ENCODE measurements at places on chromosomes 5 and 9.

- DNase-seq = no peak
Observed at GRCh38 chr9:129549139-129549538, 71.8 kb downstream of the C9orf50 start.

DNA sequence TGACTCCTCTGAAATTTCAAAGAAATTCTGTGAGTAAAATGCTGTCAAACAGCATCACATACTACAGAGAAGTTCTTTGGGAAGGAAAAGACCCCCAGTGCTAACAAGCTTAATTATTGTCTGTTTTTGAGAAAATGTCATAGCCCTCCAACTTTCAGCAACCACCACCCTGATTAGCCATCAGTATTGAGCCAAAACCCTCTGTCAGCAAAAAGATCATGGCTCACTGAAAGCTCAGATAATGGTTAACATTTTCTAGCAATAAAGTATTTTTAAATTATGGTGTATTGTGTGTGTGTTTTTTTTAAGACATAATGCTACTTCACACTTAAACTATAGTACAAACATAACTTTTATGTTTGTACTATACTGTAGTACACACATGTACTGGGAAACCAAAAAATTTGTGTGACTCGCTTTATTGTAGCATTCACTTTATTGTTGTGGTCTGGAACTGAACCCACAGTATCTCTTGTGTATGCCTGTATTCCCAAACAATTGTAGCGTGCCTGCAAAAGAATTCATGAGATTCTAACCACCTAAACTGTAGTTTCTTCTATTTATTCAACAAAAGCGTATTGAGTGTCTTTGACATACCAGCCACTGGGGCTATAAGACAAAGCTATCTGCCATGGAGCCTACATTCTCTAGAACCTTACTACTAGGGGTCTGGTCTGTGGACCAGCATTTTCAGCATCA is 31.6 kb downstream of the TLE4 start:
- DNase-seq = no peak

- DNase-seq = no peak
Observed at GRCh38 chr9:34501889-34502425, 20.8 kb downstream of the ENHO start.

- DNase-seq = no peak
Observed at GRCh38 chr5:131194725-131195124, 24.0 kb downstream of the LYRM7 start.

- DNase-seq = no peak
Observed at GRCh38 chr9:113548221-113549041, 84.9 kb downstream of the RGS3 start.

GRCh38 chr5:175724314-175725275 is 66.7 kb downstream of the HRH2 start:
- no peak for DNase-seq

DNA sequence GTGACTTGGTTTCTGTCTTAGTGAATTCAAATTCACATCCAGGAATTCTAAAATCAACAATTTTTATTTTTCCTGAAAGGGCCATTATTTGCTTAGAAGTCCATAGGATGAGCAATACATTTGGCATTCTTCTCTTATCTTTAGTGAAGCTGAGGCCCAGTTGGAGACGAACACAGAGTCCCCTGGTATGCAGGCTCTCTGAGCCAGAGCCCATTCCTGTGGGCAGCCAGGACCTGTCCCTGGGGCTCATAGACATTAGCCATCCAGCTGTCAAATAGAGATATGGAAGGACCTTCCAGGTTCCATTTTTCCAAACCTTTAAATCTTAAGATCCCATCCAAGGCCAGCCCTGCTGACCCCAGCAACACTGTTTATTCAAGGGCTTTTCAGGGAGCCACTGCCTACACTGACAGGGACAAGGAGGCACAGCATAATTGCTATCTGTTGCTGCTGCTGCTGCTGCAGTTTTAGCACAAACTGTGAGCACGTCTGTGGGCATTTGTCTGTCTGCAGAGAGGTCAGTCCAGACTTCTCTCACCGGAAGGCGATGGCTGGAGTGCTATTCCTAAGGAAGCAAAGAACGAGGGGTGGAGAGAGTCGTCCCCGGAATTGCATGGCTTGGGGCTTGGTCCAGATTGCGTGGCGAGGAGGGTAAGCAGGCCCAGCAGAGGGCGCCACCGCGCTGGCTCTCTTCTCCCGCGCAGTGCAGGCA is 639.0 kb downstream of the CCDC171 start:
- peak; percentile 13 for DNase-seq
